ENCODE measurements at places on chromosomes 5 and 9. TPM values are rescaled to one million over a fixed set of nuclear protein-coding genes. Genes with fewer than 3 reads are reported as not detected.

DNA sequence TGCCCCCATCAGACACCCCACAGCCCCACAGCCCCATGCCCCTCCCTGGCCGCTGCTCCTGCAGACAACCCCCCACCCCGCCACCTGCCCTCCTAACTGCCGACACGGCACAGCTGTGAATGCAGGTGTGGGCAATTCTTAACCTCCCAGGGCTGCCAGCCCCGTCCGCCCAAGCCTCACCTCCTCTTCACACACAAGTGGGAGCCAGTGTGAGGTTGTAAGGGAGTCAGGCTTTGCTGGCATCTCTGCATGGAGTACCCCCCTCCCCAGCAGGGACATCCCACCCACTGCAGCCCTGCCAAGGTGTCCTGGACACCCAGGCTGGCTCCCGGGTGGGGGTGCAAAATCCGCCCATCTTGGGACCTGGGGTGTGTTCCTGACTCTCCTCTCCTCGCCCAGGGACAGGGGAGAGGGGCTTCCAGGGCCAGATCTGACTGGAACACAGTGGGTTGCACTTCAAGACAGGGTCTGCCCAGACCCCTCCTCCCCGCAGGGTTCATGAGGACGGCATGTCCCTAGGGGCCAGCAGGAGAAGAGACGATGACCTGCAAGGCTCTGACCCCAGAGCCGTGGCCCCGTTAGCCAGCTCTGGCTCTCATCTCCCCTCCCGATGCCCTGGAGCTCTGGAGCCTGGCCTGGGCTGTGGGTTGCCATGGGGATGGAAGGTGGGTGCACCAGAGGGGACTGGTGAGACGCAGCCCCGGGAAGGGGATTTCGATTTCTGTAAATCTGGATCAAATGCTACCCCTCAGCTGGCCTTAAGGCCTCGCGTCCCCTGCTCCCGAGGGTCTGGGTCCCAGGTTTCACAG, 34.4 kb downstream of the SARDH start:
- DNase-seq = no peak

EFCAB9 gene
- total RNA-seq = not detected

DNA sequence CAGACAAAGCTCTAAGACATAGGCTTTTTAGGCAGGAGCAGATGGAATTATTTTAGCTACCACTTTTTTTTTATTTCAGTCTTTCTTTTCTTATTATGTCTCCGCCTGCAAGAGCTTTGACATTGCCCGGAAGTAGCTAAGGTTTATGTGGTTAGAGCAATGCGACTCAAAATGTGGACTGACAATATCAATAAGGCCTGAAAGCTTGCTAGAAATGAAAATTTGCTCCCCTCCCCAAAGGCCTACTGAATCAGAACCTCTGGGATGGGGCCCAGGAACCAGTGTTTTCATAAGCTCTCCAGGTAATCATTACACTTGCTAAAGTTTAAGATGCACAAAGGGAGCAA, 81.3 kb downstream of the SUSD1 start:
- DNase-seq = no peak

DNA sequence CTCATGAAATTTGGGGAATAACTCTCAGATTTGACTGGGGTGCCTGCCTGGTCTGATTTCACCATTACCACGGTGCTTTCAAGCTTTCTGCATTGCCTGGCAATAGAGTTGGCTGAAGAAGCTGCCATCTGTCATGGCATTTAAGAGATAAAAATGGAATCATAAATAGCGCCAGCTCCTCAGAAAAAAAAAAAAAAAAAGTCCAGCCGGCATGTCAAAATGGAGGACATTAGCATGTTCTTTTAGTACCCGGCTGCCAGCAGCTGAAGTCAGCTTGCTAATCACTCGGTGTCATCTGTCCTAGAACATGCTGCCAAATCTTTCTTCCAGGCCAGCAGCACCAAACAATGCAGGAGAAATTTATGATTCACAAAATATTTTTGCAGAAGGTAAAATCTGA, 57.7 kb upstream of the CER1 start:
- no peak for DNase-seq

GRCh38 chr9:25353783-25354182, 324.5 kb downstream of the TUSC1 start:
- no peak for DNase-seq
